ENCODE measurements at places on chromosomes 11 and 22.

- H3K27ac ChIP-seq, result no peak overlapping the region
- H3K4me3 ChIP-seq, result no peak overlapping the region
- H3K27me3 ChIP-seq, result no peaks in the 10 kb centered on the region
- H3K36me3 ChIP-seq, result no peaks in the 10 kb centered on the region
Observed at GRCh38 chr11:93846411-93846810, 4.0 kb downstream of the VSTM5 start.

- no peak overlapping the region for H3K4me3 ChIP-seq
- no peaks in the 10 kb centered on the region for H3K36me3 ChIP-seq
- no peaks in the 10 kb centered on the region for H3K4me1 ChIP-seq
- no peak overlapping the region for H3K27ac ChIP-seq
- no peak for DNase-seq
Observed at GRCh38 chr11:44255406-44256071, 54.4 kb downstream of the ALX4 start.

DNA sequence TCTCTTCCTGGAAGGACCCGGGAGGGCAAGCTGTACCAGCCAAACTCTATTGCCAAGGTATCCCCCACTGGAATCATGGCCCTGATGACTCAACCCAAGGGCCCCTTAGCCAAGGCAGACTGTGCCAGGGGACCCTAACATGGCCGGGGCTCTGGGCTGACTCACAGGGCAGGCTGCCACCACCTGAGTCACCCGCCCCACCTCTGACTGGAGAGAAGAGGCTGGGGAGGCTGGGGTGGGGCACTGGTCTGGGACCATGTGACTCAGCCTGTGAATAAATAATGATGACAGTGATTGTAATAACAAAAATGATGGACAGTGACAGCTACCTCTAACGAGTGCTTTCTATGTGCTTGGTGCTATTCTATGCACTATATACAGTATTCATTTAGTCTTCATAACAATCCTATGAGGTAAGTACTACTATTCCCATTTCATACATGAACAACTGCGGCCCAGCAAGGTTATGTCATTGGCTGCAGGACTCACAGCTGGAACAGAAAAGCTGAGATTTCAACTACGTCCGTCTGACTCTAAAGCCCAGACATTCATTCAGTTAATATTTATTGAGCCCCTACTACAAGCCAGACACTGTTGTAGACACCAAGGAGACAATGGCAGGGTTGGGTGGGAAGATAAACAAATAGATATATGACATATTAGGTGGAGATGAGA lies 84.2 kb downstream of the FBXO7 start:
- H3K4me1 ChIP-seq, result no peaks in the 10 kb centered on the region
- H3K27me3 ChIP-seq, result no peaks in the 10 kb centered on the region
- H3K4me3 ChIP-seq, result no peak overlapping the region
- DNase-seq, result no peak

DNA sequence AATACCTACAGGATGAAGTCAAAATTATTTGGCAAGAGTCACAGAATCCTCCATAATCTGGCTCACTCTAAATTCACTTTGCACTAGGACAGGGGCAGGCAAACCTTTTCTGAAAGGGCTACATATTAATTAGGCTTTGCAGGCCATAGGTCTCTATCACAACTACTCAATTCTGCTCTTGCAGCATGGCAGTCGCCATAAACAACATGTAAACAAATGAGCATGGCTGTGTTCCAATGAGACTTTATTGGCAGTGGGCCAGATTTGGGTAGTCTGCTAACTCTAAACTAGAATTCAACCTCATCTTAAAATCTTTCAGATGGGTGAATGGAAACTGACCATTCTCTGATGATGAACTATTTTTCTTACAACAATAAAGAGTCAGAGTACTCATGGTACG lies 5.8 kb downstream of the THRSP start:
- no peak for DNase-seq
- H3K36me3 ChIP-seq, result peaks cover 40% of the 10 kb centered on the region
- H3K27me3 ChIP-seq, result no peaks in the 10 kb centered on the region
- no peak overlapping the region for H3K27ac ChIP-seq
- no peaks in the 10 kb centered on the region for H3K4me1 ChIP-seq
- no peak overlapping the region for H3K4me3 ChIP-seq

- no peak overlapping the region for H3K4me3 ChIP-seq
- no peaks in the 10 kb centered on the region for H3K4me1 ChIP-seq
- no peak overlapping the region for H3K27ac ChIP-seq
- no peak for DNase-seq
- H3K36me3 ChIP-seq, result no peaks in the 10 kb centered on the region
Observed at GRCh38 chr11:34836958-34837856, 79.0 kb downstream of the APIP start.

DNA sequence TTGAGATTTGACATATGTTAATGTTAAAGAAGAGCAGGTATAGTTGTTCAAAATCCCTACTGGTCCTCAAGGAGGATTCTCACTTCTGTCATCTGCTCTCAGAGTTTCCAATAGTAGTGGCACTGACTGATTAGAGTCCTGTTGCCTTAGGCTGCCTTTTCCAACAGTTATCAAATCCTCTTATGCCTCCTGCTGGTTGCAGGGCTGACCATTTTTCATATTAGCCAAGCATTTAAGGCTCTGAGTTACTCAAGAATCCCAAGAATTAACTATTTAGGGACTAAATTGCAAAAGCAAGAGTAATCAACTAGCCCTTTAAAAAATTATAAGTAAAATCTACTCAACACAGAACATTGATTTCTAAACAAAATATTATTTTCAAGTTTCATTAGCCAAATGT lies 212.0 kb upstream of the CHORDC1 start:
- H3K27me3 ChIP-seq, result no peaks in the 10 kb centered on the region
- H3K27ac ChIP-seq, result no peak overlapping the region
- no peaks in the 10 kb centered on the region for H3K36me3 ChIP-seq
- DNase-seq, result no peak

- no peak for DNase-seq
- peaks cover 29% of the 10 kb centered on the region for H3K36me3 ChIP-seq
- H3K4me3 ChIP-seq, result peak overlapping the region; percentile 60
Observed at GRCh38 chr22:29269230-29269604, 1.1 kb downstream of the EWSR1 start.

- H3K4me1 ChIP-seq, result peaks cover 20% of the 10 kb centered on the region
- H3K36me3 ChIP-seq, result no peaks in the 10 kb centered on the region
- H3K4me3 ChIP-seq, result no peak overlapping the region
- H3K27me3 ChIP-seq, result no peaks in the 10 kb centered on the region
- H3K27ac ChIP-seq, result no peak overlapping the region
Observed at GRCh38 chr22:27492566-27493201, 308.9 kb downstream of the MN1 start.

DNA sequence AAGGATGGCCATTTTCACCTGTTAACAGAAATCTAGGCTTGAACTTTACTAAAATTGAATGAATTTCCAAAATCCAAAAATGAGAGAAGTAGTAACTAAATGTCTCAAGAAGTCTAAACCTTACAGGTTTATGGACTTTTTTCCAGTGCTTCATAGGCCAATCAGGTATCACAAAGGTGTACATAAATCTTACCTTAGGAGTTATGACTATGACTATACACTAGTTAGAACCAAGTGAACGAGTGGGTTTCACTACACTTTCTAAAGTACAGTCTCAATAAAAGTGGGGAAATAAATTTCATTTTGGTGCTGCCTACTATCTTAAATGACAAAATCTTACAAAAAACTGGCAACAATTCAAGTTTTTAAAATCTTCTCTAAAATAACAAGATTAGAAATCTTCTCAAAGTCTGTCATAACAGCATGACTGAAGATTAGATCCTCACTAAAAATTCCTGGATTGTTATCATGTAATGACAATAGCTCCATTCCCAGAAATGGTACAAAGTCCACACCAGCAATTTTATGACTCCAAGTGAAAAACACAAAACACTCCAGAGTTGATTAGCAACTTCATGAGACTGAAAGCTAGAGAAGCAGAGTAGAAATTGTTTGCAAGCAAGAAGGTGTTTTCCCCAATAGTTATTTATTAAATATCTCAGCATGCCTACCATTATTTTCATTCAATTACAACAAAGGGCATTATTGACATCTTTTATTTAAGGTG lies 20.9 kb downstream of the SOX6 start:
- no peaks in the 10 kb centered on the region for H3K27me3 ChIP-seq
- H3K4me1 ChIP-seq, result peaks cover 26% of the 10 kb centered on the region
- H3K36me3 ChIP-seq, result peaks cover 4% of the 10 kb centered on the region
- peak; percentile 74 for DNase-seq

GRCh38 chr11:7612661-7613393 lies 60.5 kb downstream of the CYB5R2 start:
- H3K27ac ChIP-seq, result peak overlapping the region; percentile 30
- H3K4me1 ChIP-seq, result peaks cover 36% of the 10 kb centered on the region
- H3K27me3 ChIP-seq, result no peaks in the 10 kb centered on the region

GRCh38 chr11:128900468-128900867 lies 9.3 kb downstream of the KCNJ5 start:
- H3K4me1 ChIP-seq, result no peaks in the 10 kb centered on the region
- DNase-seq, result no peak
- no peak overlapping the region for H3K27ac ChIP-seq
- H3K27me3 ChIP-seq, result peaks cover 54% of the 10 kb centered on the region
- no peaks in the 10 kb centered on the region for H3K36me3 ChIP-seq

GRCh38 chr11:69639831-69640230 lies 1.1 kb upstream of the CCND1 start:
- H3K4me3 ChIP-seq, result peak overlapping the region; percentile 96
- no peak overlapping the region for H3K27ac ChIP-seq
- H3K27me3 ChIP-seq, result peaks cover 47% of the 10 kb centered on the region
- DNase-seq, result no peak
- peaks cover 46% of the 10 kb centered on the region for H3K4me1 ChIP-seq

GRCh38 chr11:74373382-74373781 lies 24.9 kb downstream of the PGM2L1 start:
- H3K4me3 ChIP-seq, result no peak overlapping the region
- H3K27ac ChIP-seq, result no peak overlapping the region
- DNase-seq, result no peak
- H3K27me3 ChIP-seq, result no peaks in the 10 kb centered on the region
- H3K36me3 ChIP-seq, result no peaks in the 10 kb centered on the region
- no peaks in the 10 kb centered on the region for H3K4me1 ChIP-seq

GRCh38 chr11:96267001-96267495 lies 75.9 kb downstream of the MAML2 start:
- no peak overlapping the region for H3K4me3 ChIP-seq
- no peaks in the 10 kb centered on the region for H3K4me1 ChIP-seq
- H3K36me3 ChIP-seq, result no peaks in the 10 kb centered on the region
- H3K27ac ChIP-seq, result no peak overlapping the region
- DNase-seq, result no peak

DNA sequence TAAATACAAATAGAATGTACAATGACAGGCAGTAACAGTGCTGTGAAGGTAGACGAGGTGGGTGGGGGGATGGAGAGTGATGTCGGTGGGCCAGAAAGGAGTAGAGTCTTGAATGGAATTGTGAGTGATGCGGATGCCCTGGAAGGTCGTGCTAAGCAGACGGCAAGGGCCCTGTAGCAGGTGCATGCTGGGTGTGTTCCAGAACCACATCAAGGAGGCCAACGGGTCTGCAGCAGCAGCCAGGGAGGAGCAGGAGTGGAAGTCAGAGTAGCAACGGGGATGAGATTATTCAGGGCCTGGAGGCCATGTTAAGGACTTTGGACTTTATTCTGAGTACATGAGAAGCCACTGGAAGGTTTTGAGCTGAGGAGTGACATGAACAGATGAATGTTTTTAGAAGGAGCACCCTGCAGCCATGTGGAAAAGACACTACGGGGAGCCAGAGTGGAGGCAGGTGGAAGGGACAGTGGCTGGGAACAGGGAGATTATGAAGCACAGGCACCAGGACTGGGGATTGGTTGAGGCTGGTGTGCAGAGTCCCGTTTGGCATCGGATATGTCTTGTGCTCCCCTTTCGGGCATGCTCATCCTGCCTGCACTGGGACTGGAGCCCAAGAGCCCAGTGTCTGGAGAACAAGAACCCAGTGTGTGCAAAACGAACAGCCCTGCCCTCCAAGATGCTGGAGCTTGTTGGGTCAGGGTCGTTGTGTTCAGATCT lies 74.1 kb downstream of the COMMD9 start:
- DNase-seq, result no peak
- no peaks in the 10 kb centered on the region for H3K27me3 ChIP-seq
- H3K36me3 ChIP-seq, result no peaks in the 10 kb centered on the region

DNA sequence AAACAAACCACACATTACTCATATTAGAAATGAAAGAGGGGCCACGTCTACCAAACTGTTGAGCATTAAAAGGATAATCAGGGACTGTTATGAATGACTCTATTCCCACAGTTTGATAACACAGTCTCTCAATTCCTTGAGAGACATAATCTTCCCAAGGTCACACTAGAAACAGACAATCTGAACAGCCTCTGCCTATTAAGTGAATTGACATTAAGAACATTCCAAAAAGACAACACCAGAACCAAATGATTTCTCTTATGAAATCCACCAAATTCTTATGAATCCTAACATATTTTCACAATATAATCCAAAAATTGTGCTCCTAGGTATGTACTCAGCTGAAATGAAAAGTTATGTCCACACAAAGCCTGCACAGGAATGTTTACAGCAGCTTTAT lies 4.6 kb downstream of the RFPL1 start:
- H3K4me1 ChIP-seq, result no peaks in the 10 kb centered on the region
- no peaks in the 10 kb centered on the region for H3K27me3 ChIP-seq
- H3K27ac ChIP-seq, result no peak overlapping the region
- no peak overlapping the region for H3K4me3 ChIP-seq

DNA sequence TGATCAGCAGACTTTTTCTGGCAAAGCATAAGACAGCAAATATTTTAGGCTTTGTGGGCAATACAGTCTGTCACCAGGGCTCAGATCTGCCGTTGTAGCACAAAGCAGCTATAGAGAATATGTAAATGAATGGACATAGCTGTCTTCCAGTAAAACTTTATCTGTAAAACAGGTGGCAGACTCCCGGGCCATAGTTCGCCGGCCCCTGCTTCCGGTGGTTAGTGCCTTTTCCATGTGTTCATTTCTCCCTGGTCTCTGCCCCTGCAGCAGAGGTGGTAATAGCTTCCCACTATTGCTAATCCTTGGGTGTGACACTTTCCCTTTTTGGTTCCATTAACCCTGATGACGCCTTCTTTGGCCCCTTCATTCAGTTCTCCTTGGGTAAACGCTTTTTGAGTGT lies 93.7 kb upstream of the LDLRAD3 start:
- no peak overlapping the region for H3K4me3 ChIP-seq
- H3K36me3 ChIP-seq, result no peaks in the 10 kb centered on the region
- no peaks in the 10 kb centered on the region for H3K27me3 ChIP-seq

GRCh38 chr11:78406568-78407196 lies 10.9 kb downstream of the GAB2 start:
- no peak for DNase-seq
- H3K27ac ChIP-seq, result no peak overlapping the region
- no peak overlapping the region for H3K4me3 ChIP-seq
- H3K27me3 ChIP-seq, result no peaks in the 10 kb centered on the region

- peaks cover 34% of the 10 kb centered on the region for H3K36me3 ChIP-seq
- H3K27ac ChIP-seq, result peak overlapping the region; percentile 97
- peak overlapping the region; percentile 89 for H3K4me3 ChIP-seq
Observed at GRCh38 chr11:120211522-120212258, 858 bp downstream of the OAF start.

DNA sequence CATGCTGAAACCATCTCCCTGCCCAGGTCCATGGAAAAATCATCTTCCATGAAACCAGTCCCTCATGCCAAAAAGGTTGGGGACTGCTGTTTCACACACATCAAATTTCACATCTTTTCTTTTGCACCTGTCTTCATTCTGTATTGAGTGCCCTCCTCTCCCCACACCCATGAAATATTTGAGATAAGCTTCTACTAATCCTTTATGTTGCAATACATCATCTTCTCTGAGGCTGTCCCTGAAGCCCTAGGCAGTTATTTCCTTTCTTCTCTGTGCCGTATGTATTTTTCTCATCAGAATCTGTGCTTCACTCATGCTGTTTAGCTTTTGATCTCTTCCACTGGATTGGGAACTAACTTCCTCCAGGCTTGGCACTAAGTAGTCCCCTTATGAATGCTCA lies 40.0 kb upstream of the RRM1 start:
- no peak overlapping the region for H3K27ac ChIP-seq
- DNase-seq, result no peak
- H3K4me3 ChIP-seq, result no peak overlapping the region
- no peaks in the 10 kb centered on the region for H3K27me3 ChIP-seq
- H3K4me1 ChIP-seq, result no peaks in the 10 kb centered on the region
- peaks cover 13% of the 10 kb centered on the region for H3K36me3 ChIP-seq

All from large intestine (tissue), 12 donors.